ENCODE measurements at places on chromosomes 1 and 21.

DNA sequence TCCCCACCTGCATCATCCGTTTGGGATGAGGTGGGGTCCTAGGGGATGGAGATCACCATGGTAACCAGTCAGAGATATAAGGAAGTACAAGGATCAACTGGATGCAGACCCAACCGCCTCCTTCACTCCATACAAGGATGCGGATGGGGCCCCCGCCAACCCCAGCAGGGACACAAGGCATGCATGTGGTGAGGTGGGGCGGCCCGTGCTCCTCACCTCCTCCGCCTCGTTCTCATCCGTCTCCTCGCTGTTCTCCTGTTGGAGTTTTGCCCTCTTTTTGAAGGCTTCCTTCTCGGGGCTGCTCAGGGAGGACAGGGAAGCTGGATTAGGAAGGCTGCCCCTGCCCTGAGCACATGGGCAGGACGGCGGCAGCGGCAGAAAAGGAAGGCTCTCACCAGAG is 23.8 kb downstream of the KIF21B start:
- DNase-seq, result no peak

DNA sequence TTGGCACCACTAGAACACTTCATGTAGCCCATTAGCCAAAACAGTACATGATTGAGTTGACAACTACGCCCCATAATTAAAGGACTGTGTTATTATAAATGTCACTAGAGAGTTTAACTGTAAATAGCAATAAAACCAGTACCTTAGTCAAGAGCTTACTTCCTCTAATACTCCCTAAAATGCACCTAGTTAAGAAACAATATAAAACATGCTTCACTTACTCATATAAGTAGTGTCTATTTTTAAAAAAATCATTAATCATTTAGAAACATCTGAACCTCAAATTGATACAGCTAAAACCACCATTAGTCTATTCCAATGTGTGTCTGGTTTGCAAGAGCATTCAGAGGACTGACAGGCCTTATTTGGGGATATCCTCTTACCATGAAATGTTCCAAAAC is 25.3 kb downstream of the PTP4A2 start:
- DNase-seq, result peak; percentile 43

GRCh38 chr1:169309178-169310166 is 58.1 kb downstream of the NME7 start:
- peak; percentile 47 for DNase-seq

- DNase-seq, result peak; percentile 11
Measured at GRCh38 chr1:78044796-78045562, 787 bp upstream of the GIPC2 start.

- no peak for DNase-seq
Measured at GRCh38 chr1:57901208-57901919, 477.5 kb upstream of the DAB1 start.

GRCh38 chr1:173861731-173862145 is 6.1 kb downstream of the GAS5 start:
- DNase-seq, result no peak

GRCh38 chr21:41992576-41992975 is 17.6 kb downstream of the ZBTB21 start:
- DNase-seq, result no peak

GRCh38 chr1:179881642-179882252 is 338 bp upstream of the TOR1AIP1 start:
- DNase-seq, result peak; percentile 81

GRCh38 chr1:244076740-244077139 is 25.7 kb downstream of the ZBTB18 start:
- no peak for DNase-seq

DNA sequence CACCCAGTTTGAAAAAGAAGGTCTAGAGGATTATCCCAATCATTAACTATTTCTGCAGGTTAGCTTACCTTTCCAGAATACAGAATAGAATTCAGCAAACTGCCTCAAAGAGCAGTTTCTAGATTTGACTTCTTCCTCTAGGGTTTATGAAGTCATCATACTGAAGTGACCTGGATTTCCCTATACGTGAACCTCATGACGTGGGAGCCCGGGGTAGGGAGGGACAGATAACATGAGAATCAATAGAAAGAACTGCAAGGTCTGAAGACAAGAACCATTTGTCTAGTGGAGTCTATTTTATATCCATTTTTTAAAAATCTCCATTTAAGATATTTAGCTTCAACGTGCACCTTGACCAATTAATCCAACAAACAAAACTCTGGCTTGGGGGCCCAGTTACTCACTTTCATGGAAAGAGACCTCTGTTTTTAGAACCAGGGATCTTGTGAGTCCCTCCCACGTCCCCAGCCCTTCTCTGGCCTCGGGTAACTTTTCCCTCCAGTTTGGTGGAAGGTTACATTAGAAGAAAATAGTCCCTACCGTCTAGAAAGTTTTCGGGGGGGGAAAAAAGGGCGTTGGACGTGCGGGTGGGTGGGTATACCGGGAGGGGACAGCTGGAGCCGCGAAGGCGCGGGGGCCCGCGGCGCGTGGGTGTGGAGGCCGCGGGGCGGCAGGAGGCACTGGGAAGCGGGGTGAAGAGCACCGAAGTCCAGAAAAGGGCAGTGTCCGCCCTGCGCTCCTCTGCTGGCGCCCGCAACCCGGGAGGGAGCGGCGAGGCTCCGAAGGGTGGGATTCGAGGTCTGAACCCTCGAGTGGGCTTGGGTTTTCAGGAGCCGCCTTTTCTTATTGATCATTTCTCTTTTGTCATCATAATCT is 13.8 kb upstream of the POGZ start:
- peak; percentile 69 for DNase-seq

GRCh38 chr1:84037758-84038611 is 39.1 kb upstream of the TTLL7 start:
- no peak for DNase-seq

- no peak for DNase-seq
Measured at GRCh38 chr1:18938008-18938706, 18.3 kb downstream of the IFFO2 start.

DNA sequence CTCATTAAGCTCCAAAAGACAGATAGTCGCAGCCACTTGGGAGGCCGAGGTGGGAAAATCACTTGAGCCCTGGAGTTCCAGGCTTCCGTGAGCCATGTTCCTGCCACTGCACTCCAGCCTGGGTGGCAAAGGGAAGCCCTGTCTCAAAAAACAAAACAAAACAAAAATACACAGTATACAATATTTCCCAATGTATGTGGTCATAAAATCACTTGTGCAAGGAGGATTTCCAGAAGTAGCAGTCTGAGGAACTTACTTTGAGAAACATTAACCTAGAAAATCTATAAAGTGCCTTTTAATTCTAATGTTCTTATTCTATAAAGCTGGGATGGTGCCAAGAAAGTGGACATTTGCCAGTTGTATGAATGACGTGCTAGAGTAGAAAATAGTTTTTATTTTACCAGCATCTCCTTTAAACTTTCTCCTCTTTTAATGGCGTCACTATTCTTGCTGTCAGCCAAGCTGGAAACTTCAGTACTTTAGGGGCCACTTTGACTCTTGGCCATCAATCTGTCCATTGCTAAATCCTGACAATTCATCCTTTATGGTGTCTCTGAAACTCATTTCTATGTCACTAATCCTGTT is 22.5 kb downstream of the FAM177B start:
- DNase-seq, result peak; percentile 35

DNA sequence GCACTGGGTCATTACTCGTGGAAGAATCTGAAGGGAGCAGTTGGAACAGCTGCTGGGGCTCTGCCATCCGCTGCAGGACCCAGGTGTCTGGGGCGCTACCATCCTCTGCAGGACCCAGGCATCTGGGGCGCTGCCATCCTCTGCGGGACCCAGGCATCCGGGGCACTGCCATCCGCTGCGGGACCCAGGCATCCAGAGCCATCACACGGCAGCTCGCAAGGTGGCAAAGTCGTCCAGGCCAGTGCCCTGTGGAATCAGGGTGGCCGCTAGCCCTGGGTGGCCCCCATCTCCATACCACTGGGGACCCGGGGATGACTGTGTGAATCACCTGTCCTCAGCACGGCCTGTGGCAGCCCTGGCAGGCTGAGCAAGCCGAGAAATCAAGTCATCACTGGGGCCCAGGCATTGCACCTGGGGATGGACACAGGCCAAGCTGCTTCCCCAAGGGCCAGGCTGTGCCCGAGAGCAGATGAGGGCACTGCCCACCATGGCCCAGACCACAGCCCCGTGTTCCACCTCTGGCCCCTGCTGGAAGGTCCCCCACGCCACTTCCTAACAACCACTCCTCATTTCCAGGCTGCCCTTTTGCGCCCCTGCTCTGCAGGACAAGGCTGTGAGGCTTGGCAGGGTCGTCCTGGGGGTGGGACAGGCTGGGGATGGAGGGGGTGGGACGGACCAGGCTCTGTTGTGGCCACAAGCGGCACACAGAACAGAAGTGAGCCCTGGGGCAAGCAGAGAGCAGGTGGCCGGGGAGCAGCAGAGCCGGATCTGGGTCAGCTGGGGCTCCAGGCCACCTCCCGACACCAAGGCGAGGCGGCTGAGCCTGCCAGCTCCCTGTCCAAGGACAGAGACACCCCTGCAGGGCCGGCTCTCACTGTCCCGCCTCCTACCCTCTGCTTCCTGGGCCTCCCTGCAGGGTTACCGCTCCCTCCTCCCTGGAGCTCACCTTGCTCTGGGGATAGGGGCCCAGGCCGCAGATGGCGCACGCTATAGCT is 12.7 kb downstream of the GABRD start:
- DNase-seq, result no peak

- DNase-seq, result no peak
Measured at GRCh38 chr1:182598296-182598695, 5.9 kb downstream of the RGS16 start.

DNA sequence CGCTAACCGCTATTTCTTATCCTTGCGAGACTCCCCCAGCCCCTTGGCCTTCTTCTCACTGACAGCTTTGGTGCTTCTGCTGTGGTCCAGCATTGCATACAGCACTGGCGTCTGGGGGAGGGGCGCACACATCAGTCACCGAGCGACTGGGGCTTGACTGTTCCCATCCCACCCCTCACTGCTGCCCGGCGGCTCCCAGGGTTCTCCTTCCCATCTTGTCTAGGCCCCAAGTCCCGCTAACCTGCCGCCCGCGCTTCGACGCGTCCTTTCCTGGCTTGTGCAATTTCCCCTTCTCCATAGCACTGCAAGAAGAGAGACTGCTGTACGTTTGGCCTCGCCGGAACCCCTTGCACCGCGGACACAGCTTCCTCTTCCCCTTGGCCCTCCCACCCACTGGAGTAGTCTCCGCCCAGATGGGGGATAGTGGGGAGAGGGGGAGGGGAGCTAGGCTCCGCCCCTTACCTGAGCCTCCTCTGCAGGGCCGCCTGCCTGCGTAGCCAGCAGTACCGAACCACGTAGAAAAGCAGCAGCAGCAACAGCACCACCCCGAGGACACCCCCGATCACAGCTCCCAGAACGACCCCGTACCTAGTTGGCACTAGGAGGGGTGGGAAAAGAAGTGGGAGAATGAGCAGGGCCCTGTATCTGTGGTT is 3.8 kb downstream of the MPZ start:
- DNase-seq, result peak; percentile 91

DNA sequence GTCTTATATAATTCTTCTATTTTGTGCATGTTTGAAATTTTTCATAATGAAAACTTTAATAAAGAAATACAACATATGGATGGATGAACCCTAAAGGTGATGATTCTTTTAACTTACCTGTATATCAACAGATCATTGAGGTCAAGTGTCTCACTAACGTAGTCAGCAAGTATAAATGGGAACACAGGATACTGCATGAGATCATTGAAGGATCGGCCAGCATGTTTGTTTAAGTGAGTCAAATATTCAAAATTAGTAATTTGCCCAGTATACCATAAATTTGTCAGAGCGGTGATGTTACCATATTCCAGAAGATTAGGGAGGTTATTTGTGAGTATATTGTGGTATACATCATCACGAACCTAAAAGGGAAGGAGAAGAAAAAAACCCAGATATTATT is 71.0 kb upstream of the GNG4 start:
- DNase-seq, result no peak

DNA sequence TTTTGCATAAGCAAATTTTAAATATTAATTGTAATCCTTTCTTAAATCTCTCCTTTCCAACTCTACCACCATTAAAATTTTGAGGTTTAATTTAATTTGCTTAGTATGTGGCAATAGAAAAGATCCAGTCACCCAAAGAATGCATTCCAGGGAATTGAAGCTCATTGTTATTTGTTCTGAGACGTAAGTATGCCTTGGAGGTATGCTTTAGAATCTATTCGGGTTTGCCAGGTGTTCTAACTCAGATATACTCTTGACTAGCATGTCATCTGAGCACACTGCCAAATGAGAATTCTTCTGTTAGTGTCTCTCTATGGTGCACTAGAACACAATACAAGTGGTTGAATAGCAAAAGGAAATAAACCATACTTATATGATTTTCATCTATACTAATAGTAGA is 813.6 kb upstream of the ADGRL2 start:
- no peak for DNase-seq

DNA sequence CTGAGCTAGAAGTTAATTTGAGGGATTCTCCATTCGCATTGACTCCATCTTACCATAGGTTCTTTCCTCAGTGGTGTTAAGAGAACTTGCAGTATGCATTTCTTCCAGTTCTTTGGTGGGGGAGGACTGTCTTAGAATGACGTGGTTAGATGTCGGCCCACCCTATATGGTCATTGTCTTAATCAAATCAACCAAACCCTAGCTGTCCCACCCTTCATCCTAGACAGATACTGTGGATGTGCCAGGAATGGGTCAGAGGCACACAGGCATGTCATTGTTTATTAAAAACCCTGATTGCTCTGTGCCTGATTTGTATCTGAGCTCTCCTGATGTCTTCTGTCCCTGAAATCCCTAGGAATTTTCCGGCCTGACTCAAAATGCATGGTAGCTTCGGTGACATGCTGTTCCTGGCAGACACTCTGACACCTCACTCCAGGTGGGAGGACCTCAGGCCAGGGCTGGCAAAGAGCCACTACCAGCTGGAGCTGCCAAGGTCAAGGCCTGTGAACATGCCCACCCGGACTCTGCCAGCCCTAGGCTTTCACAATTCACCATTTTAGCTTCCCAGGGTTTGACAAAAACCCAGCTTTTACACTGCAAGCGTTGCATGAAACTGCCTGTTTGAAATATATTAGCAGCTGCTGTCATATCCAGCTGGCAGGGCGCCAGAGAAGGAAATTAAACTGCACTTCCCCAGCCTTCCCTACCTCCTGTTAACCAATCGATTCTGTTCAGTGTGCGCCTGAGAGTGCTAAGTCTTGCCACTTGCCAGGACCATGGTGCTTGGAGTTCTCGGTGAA is 134.0 kb downstream of the FAM78B start:
- no peak for DNase-seq

GRCh38 chr1:115577513-115577912 is 64.3 kb upstream of the VANGL1 start:
- no peak for DNase-seq

All from inflammatory macrophage treated with lipopolysaccharide for 1 hour (primary cell).